Activated CD4-positive, alpha-beta T cell treated with anti-CD3 and anti-CD28 coated beads, Interleukin-2, amount 50 U/mL, for 24 hours (primary cell): ENCODE measurements at places on chromosomes 12 and 14.

DNA sequence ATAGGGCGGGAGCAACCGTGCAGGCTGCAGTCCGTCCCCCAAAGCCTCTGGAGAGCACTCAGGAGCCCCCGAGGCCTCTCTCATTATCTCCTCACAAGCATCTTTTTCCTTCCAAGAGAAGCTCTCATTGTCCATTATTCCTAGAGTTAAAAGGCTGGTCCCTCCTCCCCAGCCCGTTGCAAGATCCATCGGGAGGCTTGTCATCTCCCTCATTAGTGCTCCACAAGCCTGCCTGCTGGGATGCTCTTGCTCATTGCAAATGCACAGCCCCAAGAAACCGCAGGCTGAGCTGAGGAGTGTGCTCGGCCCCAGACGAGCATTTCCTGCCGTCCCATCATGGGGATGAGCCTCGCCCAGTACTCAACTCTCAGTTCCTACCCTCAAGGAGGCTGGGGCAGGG lies 23.3 kb downstream of the NUAK1 start:
- no peak for DNase-seq

- DNase-seq: no peak
Observed at GRCh38 chr14:99904506-99904905, 111.3 kb downstream of the EML1 start.

GRCh38 chr12:92133171-92133570 lies 12.5 kb downstream of the BTG1 start:
- DNase-seq: no peak

GRCh38 chr12:130593056-130593455 lies 123.0 kb downstream of the RIMBP2 start:
- no peak for DNase-seq

GRCh38 chr14:61547186-61548069 lies 147.9 kb upstream of the HIF1A start:
- no peak for DNase-seq

- no peak for DNase-seq
Observed at GRCh38 chr14:89324501-89325298, 92.3 kb downstream of the FOXN3 start.

- no peak for DNase-seq
Observed at GRCh38 chr14:55123101-55123500, 6.0 kb upstream of the LGALS3 start.

DNA sequence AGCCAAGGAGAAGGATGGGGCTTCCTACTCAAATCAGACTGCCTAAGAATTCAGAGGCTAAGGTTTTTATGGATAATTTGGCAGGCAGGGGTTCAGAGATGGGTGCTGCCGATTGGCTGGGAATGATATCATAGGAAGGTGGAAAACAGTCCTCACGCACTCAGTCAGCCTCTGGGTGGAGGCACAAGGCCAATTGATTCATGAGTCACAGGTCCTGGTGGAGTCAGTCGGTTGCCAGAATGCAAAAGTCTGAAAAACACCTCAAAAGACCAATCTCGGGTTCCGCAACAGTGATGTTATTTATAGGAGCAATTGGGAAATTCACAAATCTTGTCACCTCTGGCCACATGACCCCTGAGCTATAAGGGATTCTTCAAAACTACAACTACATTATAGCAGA lies 105.5 kb downstream of the GXYLT1 start:
- DNase-seq: no peak

- DNase-seq: no peak
Observed at GRCh38 chr14:73342670-73343069, 105.4 kb downstream of the PAPLN start.

- no peak for DNase-seq
Observed at GRCh38 chr14:84581041-84581440, 948.9 kb upstream of the FLRT2 start.

DNA sequence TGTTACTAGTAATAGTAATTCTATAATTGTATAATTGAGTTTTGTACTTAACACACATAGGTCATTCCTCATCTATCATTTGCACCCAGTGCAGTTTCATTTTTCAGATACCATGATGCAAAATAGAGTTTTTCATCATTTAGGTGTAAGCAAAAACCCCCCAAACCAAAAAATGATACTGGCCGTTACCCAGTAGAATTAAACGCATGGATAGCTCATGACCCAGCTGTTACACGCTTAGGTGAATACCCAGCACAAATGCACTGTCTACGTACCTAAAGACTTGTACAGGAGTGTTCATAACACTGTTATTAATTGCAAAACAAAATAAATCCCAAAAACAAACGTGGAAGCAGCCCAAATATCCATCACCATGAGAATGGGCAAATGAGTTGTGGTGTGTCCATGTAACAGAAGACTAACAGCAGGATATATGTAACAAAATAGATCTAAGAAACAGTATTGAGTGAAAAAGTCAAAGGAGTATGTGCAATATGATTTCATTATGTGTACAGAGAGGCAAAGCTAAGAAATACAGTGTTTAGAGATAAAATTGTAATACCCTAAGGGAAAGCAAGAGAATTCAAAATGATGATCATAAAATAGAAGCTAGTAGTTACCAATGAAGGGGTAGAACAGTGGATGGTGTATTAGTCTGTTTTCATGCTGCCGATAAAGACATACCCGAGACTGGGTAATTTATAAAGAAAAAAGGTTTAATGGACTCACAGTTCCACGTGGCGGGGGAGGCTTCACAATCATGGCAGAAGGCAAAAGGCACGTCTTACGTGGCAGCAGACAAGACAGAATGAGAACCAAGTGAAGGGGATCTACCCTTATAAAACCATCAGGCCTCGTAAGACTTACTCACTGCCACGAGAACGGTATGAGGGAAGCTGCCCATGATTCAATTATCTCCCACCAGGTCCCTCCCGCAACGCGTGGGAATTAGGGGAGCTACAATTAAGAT lies 49.8 kb downstream of the EID3 start:
- DNase-seq: no peak

GRCh38 chr14:51805541-51805940 lies 54.9 kb upstream of the GNG2 start:
- DNase-seq: no peak

- no peak for DNase-seq
Observed at GRCh38 chr12:89257340-89257739, 95.0 kb downstream of the DUSP6 start.

DNA sequence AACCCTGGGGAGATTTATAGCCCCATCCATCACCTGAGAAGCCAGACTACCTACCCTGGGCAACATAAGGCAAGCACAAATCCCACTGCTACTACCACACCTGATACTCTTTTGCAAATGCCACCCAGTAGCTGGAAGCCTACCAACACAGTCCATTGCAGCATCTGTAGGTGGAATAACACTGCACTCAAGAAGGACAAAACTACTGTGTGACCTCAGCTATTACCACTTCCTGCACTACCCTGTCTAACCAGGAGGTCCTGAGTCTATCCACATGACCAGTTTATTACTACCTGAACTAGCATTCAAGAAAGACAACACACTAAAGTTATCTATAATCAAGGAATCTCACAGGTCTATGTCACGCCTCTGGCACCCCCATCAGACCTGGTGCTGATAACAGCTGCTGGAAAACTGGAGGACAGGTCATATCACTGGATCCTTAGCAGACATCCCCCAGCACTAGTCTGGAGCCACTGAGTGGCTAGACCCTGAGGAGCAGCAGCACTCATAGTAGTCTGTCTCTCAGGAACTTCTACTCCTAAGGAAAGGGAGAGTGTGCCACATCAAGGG lies 2.9 kb upstream of the CLEC1A start:
- DNase-seq: no peak

DNA sequence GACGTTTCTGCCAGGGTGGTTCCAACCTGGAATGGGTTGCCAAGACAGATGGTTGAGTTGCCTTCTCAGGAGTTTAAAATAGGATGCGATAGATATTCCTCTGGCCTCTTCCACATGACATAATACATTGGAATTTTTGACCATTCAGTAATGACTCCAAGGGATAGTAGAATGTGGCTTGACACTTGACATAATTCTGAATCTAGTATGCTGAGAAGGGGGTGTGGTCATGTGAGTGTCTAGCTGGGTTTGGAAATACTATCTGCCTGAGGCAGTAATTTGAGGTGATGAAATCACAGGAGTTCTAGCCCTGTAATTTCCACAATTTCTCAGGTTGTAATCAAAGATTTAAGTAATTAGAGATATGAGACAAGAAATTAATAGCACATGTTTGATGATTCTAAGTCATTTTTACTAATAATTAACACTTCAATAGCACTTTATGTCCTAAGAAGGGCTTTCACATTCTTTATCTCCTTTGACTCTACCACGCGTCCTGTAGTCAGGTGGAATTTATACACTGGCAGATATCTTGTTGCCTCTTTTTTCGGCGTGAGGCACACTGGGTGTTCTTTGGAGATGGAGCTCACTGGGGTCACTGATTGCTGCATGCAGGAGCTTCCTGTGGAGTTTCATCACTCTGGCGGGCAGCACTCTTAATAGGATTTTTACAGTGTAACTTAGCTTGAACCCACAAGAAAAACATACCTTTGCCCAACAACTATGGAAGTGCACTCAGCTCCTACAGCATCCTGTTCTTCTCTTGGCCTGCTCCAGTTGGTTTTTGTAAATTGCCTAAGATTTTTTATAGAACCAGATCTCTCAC lies 3.2 kb upstream of the AMIGO2 start:
- no peak for DNase-seq

- no peak for DNase-seq
Observed at GRCh38 chr14:103529383-103530365, 678 bp downstream of the TRMT61A start.

- no peak for DNase-seq
Observed at GRCh38 chr14:88547386-88547780, 7.4 kb downstream of the PTPN21 start.

- no peak for DNase-seq
Observed at GRCh38 chr14:79057333-79057732, 887.2 kb downstream of the NRXN3 start.

DNA sequence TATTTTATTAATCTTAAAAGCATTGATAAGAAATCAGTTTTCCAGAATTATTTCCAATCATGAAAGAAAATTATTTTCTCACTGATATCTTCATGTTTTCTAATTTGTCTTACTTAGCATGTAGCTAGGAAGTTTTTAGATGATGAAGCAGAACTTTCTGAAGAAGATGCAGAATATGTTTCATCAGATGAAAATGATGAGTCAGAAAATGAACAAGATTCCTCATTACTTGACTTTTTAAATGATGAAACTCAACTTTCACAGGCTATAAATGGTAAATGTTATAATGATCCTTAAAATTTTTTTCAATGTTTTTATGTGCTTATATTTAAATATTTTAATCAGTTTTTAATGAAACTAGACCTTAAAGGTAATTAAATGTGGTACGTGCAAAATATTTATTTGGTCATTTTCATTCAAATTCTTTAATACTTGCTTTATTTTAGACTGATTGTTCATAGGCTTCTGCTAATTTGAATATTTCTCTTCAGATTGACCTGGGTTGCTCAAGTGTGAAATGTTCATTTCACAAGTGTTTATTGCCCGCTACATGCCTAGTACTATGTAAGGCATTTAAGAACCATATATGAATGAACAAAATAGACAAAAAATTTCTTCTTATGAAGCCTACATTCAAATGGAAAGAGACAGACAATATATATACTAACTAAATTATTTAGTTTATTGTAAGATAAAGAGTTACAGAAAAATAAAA lies 49.5 kb downstream of the FANCM start:
- DNase-seq: no peak
